ENCODE measurements at places on chromosomes 12 and 14.

- DNase-seq: peak; percentile 87
Measured at GRCh38 chr14:24215495-24216344, at the start of gene MDP1. Gene MDP1 (minus strand): TSS chr14:24216066. CDS start chr14:24215955, 111 bp downstream.

DNA sequence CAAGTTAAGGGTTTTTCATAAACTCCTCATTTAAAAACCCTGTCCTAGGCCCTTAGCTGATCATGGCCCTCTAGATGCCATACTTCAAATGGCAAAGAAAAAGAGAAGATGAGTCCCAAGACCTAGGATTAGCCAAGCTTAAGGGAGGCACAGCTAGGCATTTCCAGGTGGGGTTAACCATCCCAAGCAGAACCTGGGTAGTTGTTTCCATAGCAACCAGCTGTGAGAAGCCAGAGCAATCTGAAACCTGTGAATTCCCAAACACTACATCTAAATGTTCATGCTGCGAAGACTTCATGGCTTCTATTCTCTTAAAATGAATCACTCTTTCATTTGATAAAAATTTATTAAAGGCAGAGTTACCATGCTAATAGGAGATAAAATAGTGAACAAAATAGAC is 372.9 kb downstream of the C12orf50 start:
- DNase-seq: no peak

- no peak for DNase-seq
Measured at GRCh38 chr14:94267352-94267751, 25.7 kb downstream of the SERPINA10 start.

- no peak for DNase-seq
Measured at GRCh38 chr14:32679927-32680612, 258.6 kb upstream of the NPAS3 start.

GRCh38 chr12:87142342-87142741 is 886.2 kb upstream of the MGAT4C start:
- no peak for DNase-seq

- DNase-seq: no peak
Measured at GRCh38 chr12:94849411-94849976, 154.0 kb downstream of the NDUFA12 start.

- peak; percentile 52 for DNase-seq
Measured at GRCh38 chr14:74425525-74426201, 347 bp downstream of the SYNDIG1L start.

DNA sequence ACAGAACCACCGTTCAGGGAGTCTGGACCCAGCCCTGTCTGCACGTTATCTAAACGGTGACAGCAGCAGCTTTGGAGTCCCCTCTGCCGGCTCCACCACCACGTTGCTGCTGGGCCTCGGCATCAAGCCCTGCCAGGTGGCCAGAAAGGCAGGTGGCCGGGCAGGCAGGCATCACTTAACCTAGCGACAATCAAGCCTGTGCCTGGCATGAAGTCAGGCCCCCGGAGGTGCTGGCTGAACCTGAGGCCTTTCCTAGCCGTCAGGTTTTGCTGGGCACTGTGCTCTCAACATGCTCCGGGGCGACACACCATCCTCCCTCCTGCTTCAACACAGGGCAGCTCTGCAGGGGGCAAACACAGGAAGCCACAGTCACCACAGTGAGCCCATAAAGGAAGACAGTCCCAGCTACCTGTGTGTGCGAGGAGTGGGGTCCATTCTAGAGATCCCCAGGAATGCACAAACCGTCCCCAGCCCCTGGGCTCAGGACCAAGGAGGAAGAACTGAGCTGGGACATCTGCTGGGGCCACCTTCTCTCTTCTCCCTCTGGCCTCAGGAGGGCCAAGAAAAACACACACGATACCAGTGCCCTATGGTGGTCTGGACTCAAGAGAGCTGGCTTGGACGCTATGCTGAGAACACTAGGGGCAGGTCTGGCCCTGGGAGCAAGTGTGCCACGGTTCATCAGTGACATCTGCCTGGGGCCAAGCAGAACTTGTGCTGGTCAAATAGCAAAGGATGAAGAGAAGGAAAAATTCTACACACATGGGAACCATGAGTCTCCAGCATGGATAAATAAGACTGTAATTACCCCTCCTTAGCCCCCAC is 44.7 kb downstream of the CCDC88C start:
- peak; percentile 78 for DNase-seq

All from RPMI8226 (cell line).